ENCODE measurements at places on chromosomes 12 and 14.

DNA sequence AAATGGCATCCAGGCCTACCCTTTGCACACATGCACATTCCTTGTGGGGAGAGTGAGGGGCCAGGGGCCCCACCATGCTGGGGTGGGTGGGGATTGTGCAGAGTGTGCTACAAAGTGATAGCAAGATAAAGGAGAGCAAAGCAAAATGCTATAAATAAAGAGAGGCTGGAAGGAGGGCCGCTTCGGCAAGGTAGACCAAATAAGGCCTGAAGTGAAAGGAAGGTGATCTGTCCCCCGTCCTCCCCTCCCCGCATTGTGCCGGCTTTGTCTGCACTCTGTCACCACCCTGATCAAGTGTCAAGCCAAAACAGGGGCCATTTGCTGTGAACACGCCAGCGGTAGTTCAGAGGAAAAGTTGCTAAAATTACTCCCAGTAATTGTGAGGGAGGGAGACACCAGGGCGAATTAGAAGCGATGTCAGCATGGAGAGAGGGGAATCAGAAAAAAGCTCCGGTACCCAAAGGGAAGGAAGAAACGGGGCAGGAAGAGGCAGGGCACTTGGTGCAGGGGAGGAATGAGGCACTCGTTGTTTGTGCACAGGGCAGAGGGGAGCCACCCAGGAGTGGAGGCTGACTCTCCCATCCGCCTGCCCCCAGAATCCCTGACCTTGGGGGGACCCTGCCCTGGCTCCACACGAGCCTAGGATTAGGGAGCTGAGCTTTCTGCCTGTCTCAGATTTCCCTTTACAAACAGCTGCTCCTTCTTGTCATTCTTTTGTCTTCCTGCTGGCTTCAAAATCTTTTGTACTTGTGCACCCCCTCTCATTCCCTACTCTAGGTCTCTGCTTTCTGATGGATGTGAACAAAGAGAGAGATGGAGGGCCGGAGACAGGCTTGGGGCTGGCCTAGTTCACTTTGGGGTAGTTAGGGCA lies 2.9 kb upstream of the MYH7 start:
- DNase-seq: no peak

DNA sequence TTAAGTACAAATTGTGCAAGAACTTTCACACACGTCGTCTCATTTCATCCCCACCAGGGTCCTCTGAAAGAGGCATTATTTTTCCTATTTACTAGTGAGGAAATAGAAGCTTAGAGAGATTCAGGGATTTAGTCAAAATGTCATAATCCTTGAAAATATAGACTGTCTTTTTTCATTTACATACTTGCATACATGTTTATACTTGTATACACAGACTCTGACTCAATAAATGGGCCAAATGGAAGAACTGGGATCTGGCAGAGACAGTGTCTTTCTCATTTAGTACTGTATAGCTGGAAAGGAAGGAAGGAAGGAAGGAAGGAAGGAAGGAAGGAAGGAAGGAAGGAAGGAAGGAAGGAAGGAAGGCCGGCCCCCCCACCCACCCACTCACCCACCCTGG lies 357.7 kb upstream of the SOX5 start:
- DNase-seq: no peak

- DNase-seq: peak; percentile 56
Measured at GRCh38 chr14:75234173-75235115, 44.2 kb upstream of the FOS start.

DNA sequence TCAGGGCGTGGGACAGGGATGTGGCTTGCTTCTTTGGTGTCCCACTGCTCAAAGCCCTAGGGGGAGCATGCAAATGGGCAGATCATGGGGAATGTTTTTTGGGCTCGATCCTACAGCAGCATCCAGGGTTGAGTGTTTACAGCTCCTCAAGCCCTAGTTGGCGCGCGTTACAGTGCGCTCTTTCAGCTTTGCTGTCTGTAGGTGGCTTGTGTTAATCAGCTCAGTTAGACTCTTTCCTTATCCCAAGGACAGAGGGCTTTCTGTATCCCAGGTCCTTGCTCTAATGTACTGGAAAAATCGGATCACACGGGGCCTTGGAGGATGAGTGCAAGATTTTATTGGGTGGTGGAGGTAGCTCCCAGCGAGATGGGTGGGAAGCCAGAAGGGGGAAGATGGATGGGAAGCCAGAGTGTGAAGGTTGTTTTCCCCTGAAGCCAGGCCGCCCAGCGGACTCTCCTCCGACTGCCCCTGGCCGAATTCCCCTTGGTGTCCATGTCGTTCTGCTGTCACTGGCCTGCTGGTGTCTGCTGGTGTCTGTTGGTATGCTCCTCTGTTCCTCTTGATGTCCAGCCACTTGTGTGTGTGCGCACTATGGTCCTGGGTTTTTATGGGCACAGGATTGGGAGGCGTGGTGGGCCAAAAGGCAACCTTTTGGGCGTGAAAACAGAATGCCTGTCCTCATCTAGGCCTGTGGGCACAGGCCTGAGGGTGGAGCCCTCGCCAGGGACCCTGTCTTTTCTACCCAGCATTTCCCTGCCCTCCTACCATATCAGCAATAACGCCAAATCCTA lies 10.7 kb upstream of the TXNRD1 start:
- DNase-seq: no peak

DNA sequence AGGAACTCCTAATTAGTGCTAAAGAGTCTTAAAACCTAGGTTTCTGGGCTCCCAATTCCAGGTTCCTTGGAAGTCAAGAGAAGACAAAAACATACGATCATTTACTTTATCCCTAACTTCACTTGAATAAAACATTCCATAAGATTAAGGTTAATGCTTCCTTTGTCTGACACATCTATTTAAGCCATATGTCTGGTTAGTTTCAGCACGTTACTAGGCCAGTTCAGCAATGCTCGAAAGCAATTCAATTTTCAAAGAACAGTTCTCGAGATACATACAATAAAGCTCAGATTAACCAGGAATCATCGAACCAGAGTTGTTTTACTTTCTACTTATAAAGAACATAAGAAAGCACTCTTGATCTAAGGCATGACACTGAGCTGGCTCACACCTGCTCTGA lies 68.0 kb upstream of the POC1B start:
- DNase-seq: no peak

DNA sequence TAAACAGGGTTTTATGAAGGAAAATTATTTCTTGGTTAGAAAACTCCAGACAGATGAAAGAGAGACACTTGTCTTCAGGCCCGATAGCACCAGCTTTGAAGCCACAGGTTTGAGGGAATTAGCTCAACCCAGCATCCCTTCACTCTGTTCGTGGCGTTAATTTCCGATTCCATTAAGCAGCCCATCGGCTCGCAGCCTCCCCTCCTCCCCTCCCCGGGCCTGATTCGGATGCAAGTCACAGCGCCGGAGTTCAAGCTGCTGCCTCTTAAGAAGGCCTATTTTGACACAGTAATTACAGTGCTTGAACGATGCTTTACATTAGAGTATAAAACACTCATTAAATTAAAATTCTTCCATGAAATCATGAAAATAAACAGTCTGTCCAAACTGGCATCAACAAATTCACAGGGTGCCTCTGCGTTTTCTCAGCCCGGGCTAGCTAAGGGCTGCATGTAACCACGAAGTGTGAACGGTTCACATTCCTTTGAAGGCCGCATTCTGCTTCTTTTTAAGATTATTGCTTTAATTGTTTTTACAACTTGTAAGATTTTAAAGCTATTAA lies 145.8 kb downstream of the DICER1 start:
- DNase-seq: no peak

Data from CD4-positive, alpha-beta T cell treated with Interferon alpha-2 for 1 hour (primary cell).